EL (cell line): ENCODE measurements at places on chromosomes 6 and 20.

DNA sequence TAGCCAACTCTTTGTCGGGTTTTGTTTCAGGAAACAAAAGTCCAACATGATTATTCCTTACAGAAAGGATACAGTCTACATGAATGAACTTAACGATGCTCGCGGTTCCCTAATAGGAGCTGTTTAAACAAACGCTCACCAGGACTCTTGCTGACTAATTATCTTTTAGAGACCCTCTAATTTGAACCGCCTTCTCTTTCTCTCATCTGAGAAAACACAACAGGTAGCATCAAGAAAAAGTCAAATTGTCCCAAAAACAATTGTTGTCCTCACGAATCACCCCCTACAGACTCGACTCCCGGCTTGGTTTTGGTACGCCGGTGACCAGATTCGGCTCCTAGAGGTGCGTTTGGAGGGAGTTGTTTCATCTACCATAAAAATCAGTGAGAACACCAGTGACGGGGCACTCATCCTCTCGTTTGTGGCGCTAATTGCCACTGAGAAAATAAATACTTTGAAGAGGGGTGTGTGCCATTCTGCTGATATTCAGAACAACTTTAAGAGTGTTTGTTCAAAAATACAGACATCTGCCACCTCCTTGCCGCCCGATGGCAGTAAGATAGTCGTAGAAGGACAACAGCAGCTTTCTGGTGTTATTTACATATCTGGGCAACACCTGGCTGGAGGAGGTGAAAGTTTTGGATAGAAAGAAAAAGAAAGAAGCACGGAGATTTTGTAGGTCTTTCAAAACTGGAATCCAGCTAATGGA is 1.1 kb upstream of the SIM1 start:
- peak; percentile 44 for DNase-seq

- no peak for DNase-seq
These were observed 30.7 kb upstream of the ADIG start for GRCh38 chr20:38550274-38550673.

GRCh38 chr20:46544576-46544975 is 5.9 kb downstream of the OCSTAMP start:
- DNase-seq = no peak

DNA sequence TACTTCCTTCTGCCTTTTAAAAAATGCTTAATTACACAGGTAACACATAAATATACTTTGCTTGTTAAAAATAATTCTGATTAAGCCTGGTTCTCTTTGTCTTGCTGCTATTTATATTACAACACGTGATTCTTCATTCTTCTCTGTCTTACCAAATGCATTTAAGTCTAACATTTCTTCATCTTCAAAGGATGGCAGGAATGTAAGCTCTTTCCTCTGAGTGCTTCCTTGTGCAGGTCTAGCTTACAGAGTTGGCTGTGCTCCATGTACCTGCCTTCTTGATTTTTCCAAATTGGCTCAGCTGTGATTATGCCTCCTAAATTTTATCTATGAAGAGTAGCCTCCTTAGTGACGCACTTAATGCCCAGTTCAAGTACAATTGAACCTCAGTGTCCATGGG is 44.4 kb downstream of the RNF144B start:
- DNase-seq = no peak

DNA sequence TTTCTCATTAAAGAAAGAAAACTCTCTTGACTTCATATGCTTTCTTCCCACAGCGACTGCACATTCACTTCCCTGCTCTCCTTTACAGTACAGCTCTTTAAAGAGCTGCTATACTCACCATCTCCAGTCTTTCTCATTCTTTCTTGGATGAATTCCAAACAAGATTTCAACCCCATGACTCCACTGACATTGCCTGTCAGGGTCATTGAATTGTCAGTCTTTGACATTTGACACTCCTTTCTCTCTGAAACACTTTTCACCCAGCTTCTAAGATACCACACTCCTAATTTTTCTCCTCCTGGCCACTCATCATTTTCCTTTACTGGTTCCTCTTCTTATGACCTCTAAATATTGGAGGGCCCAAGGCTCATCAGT is 811 bp upstream of the ARMH2 start:
- no peak for DNase-seq

GRCh38 chr6:166929542-166930189 is 26.7 kb downstream of the RNASET2 start:
- no peak for DNase-seq

- no peak for DNase-seq
These were observed 240.8 kb downstream of the ANKRD60 start for GRCh38 chr20:57987659-57988058.

DNA sequence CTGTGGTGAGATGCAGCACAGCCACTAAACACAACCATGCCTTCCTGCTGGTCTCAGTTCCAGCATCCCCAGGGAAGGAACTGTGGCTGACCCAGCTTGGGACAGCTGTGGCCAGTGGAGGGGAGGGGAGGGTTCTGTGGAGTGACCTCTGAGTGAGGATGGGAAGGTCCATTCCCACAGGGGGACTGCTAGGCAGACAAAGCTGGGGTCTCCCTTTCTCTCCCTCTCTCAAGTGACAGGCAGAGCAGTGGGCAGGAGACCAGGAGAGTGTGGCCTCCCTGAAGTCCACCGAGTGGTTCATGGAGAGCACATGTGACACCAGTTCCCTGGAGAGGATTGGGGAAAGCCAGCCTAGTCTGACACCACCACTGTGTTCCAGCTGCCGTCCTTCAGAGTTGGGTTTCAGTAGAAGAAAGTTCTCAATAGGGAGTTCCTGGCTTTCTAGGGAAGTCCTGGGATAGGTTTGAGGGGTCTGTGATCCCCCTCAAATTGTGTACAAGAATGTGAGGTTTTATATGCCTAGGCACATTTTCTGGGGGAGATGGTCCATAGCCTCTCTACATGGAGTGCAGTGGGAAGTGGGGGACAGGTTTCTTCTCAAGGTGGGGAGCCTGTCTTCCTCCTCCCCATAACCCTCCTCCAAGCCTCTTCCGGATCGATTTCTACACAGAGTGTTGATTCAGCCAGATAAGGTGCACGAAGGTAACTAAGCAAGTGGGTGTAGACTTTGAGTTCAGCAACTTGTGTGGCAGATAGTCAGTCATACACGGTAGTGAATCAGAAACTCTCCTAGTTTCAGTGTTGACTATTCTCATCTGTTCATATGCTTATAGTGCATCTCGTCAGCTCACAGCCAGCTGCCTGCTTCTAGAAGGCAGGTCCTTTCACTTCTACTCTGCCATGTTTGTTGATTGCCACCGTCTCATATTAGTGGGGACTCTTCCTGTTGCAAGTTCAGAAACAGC is 18.9 kb downstream of the MANBAL start:
- DNase-seq = no peak

DNA sequence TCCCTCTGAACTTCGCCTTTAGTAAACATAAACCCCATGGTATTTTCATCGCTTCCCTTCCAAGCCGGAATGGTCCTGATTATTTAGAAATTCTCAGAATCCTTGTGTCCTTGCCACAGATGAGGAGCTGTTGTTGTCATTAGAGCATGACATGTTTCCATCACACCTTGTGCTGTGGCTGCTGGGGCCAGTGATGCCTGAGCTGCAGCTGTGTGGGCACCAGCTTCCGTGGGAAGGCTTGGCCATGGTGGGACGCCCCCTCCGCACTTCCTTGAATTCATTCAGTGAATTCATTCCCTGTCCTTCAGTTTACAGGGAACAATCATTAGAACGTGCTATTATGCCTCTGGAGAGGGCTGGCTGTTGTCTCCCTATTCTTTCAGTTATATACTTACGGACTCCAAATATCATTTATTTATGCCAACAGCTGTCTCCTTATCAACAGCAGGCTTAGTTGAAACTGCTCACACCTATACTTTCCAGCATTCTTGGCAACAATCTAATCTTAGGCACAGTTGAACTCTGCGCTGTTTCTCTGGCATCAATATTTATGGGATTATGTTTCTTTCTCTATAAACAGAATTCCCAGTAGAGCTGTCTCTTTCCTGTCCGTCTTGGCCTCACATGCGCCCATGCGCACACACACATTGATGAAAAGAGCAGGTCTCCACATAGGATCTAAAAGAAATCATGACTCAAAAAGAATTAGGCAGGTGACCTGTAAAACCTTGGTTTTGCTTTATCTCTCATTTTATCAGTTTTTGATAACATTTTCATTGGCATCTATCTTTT is 9.0 kb downstream of the ADGRF1 start:
- no peak for DNase-seq

DNA sequence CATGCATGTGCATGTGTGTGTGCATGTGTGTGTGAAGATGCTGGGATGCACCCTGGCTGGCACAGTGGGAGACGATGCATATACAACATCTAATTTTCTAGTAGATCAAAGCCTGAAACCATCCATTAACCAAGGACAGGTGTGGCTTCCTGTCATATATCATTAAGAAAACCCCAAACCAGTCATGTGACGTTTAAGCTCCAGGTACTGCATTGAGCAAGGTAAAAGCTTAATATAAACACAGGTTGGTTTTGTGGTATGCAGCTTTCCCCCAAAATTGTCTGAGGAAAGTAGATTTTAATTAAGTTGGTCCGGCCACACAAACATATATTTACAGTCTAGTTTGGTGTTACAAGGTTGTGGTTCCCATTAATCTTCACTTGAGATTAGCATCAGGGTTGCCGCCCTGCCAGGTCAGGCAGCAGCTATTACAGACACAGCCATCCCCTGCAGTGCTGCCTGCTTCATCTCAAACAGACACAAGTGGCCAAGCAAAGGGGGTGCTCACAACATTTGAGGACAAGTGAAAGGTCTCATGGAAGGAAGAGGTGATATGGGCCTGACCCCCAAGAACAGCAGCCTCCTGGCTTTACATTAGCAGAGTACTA is 48.6 kb upstream of the NAA20 start:
- DNase-seq = no peak

DNA sequence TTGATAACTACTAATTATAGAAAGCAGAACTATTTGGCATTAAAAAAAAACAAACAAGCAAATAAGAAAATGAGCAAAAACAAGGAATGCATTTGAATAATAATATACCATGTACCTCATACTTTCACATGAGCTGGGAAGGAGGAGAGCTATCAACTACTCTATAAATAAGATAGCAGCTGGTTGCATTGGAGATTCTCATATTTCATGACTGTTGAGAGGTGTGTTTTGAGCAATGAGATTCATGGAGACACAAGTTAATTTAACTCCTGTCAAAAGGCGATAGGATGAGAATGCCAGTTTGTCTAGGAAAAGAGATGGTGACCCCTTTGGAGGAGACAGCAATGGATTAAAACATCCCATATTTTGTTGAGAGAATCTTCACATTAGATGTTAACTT is 348.8 kb upstream of the SPTLC3 start:
- DNase-seq = no peak

GRCh38 chr6:27591699-27592480 is 119.0 kb upstream of the ZNF184 start:
- DNase-seq = peak; percentile 72

- DNase-seq = no peak
These were observed 41.7 kb upstream of the REV3L start for GRCh38 chr6:111524735-111525134.

- DNase-seq = no peak
These were observed 50.2 kb downstream of the NCOA3 start for GRCh38 chr20:47551841-47552240.
